ENCODE measurements at places on chromosomes 16 and 17.
A peak's percentile ranks its signal among the peaks of the same experiment; 100 is the strongest.

DNA sequence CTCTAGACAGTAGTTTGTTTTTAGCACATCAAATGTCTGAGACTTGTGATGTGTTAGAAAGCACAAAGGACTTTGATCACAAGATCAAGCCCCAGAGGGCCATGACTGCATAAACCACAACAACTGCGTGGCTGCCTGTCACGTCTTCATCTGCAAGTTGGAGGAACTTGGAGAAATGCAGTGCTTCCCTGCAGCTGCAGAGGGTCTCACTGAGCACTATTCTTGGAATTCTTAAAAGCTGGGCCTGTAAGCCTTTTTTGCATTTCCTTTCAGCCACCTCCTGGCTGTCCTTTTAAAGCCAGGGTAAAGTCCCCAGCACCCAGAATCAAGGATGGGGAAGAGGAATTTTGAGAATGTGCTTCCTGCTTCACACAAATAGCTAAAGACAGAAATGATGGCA lies 431.3 kb downstream of the MAF start:
- DNase-seq = no peak

- peak; percentile 51 for DNase-seq
Observed at GRCh38 chr16:57736419-57737351, 1.1 kb downstream of the KATNB1 start.

DNA sequence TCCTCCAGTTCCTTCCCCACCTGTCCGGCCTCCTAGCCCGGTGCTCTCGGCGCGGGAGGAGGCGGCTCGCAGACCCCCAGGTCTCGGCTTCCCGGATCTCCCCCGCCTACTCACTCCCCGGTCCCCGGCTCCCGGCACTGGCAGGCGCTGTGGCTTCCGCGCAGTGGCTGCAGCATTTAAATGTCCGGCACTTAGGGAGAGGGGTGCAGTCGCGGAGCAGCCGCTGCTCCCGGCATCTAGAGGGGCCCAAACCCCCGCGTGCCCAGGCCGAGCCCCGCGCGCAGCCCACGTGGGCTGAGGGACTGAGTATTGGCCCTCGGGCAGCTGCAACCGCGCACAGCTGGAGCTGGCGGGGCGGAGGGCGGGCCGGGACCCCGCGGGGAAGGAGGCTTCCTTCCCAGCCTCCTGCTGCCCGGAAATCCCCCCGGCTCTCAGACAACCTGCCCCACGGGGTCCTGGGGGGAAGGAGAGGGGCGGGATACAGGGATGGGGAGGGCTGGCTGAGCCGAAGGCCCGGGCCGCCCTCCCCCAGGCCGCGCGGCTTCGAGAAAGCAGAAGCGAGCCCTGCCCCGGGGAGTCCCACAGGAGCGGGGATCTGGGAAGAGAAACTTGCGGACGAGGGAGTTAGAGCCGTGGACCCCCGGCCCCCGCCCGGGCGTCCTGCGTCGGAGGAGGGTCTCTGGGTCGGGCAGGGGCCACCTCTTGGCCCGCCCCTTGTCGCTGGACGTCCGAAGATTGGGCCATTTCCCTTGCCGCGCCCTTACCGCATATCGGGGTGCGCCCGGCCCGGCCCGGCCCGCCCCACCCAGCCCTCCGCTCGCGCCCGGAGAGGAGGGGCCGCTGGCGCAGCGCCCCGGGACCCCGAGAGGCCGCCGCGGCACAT lies at the start of gene MMP25:
Gene MMP25 (plus strand): TSS at position 804 of the 883 bp plus-strand sequence. CDS start 357 bp downstream, outside the sequence.
- DNase-seq = no peak

DNA sequence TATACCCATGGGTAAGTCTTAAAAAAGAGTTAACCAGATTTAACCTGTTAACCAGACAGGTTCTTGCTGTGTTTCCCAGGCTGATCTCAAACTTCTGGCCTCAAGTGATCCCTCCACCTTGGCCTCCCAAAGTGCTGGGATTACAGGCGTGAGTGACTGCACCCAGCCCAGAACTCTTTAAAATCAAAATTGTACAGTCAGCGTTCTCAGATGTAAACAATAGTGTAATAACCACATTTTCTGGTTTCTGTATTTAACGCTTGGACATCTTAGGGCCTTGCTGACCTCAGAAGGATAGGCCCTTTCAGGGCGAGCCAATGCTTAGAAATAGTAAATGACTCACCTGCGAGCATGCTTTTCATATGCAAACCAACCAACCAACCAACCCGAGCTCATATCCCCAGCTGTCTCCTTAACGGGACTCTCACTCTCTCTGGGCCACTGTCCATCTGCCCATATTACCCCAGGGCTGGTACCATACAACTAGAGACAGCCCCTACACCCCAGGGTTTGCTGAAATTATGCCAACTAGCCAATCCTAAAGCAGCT lies 415.0 kb upstream of the XYLT1 start:
- no peak for DNase-seq

DNA sequence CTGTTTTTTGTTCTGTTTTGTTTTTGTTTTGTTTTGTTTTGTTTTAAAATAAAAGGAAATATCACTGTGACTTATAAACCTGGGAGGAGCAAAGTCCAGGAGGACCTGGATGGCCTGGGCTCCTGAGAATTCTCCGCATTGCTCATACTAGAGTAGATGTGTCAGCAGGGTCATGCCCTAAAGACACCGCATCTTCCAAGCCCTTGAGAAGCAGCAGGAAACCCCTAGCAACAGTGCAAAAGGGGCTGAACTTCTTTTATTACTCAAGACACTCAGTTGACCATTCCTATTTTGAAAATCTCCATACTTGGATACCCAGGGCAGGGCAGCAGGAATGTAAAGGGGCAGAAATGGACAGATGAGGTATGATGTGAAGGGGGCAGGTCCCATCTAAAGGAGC lies 51.8 kb downstream of the SYT17 start:
- no peak for DNase-seq

DNA sequence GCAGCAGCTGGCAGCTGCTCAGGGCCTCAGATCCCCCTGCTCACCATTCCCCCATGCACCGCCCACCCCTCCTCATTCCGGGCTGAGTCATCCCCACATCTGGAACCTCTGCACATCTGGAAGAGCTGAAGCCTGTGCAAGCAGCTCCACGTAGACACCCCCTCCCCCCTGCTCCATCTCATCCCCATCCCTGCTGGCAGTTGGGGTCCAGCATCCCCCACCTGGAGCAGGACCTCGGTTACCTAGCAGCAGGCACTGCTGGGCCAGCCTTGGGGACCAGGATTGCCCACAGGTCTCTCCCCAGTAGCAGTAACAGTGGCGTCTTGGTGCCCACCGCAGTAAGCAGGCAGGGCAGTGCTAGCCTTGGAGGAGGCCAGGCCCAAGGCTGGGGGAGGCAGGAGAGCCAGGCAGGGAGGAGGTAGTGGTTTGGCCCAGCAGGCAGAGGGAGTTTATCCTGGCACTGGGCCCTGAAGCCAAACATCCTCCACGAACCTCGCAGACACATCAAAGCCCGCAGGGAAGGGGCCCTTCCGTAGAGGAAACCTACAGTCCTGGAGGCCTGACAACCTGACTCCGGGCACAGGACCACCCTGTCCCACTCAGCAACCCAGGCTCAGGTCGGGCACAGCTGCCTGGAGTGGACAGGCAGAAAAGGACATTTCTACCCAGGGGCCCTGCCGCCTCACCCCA lies 7.7 kb upstream of the TMEM92 start:
- peak; percentile 80 for DNase-seq

DNA sequence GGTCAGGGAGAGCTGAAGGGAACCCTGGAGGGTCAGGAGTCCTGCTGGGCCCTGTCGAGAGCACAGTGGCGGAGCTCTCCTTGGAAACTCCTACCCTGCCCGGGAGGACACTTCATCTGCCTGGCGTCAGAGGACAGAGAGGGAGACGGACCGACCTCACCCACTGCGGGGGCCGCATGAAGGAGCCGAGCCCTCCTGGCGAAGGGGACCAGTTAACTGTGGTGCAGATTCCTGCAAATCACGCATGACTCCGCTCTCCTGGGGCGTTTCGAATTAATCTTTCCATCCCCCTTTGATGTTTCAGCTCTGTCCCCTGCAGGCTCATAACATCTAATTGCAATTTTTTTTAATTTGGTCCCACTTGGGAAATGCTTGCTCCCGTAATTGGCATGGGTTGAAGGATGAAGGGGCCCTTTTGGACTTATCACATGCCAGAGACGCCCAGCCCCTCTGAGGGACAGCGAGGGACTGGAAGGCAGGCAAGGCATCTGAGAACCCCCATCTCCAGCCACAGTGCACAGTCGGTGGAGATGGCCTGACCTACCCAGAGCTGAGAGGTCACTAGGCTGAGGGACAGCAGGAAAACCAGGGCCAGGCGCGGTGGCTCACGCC lies 26.5 kb downstream of the RPH3AL start:
- no peak for DNase-seq

GRCh38 chr16:9081843-9082242 lies 9.6 kb upstream of the HAPSTR1 start:
- DNase-seq = no peak

- peak; percentile 48 for DNase-seq
Observed at GRCh38 chr16:25110387-25110947, 1.1 kb upstream of the LCMT1 start.

DNA sequence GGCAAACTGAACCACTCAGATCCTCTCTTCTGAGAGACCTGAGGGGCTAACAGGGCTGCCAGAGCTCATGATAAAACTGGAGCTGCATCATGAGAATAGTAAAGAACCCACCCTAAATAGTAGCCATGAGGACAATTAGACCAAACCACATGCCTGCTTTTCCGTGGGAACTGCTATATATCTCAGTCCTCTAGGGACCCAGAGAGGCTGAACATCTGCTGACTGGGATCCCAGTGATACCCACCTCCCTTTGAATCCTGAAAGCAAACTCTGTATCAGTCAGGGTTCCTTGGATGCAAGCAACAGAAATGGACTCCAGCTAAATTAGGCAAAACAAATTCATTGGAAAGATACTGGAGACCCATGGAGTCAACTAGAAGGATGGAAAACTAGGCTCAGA lies 6.5 kb downstream of the MT1X start:
- no peak for DNase-seq

GRCh38 chr17:14341866-14342265 lies 41.0 kb downstream of the HS3ST3B1 start:
- DNase-seq = no peak

- peak; percentile 98 for DNase-seq
Observed at GRCh38 chr17:44607836-44608690, 48.2 kb upstream of the MEIOC start.

- DNase-seq = no peak
Observed at GRCh38 chr17:49854126-49854525, 6.3 kb upstream of the TAC4 start.

GRCh38 chr16:19228052-19228451 lies 57.5 kb upstream of the CLEC19A start:
- no peak for DNase-seq

- no peak for DNase-seq
Observed at GRCh38 chr16:8138666-8139065, 451.6 kb downstream of the TMEM114 start.

DNA sequence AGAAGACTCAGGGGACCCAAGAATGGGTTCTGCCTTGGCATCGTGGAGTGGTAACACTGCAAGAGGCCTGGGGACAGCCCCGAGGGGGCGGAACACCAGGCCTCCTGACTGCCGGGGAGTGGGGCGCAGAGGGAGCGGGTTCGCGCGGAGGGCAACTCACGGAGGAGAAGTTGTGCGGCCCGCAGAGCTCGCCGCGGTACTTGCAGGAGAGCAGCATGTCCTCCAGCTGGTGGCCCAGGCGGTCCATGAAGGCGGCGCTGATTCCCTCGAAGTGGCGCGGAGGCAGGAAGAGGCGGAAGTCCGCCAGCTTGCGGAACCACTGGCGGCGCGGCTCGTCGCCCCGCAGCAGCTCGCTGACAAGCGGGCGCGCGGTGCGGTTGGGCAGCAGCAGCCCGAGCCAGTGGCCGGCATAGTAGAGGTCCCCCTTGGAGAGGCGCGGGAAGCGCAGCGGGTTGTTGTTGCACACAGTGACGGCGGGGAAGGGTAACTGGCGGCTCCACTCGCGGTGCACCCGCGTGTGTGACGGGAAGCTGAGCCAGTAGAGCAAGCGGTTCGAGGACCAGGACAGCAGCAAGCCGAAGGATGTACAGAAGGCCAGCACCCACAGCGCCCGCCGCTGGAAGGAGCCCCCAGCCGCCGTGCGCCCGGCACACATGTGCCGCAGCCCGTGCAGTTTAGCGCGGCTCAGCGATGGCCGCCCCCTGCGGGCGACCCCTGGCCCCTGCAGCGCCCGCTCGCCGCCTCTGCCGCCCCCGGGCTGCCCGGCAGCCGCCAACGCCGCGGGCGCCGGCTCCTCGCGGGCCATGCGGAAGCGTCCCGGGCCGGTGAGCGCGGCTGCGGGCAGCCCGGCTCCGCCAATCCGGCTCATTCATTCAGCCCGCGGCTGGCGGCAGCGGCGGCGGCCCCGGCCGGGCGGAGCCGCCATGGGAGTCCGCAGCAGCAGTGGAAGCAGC lies 1.6 kb downstream of the ASIC2 start:
- no peak for DNase-seq

GRCh38 chr16:52293204-52293603 lies 253.7 kb downstream of the TOX3 start:
- no peak for DNase-seq

- no peak for DNase-seq
Observed at GRCh38 chr17:67400193-67400592, 23.1 kb downstream of the PITPNC1 start.

DNA sequence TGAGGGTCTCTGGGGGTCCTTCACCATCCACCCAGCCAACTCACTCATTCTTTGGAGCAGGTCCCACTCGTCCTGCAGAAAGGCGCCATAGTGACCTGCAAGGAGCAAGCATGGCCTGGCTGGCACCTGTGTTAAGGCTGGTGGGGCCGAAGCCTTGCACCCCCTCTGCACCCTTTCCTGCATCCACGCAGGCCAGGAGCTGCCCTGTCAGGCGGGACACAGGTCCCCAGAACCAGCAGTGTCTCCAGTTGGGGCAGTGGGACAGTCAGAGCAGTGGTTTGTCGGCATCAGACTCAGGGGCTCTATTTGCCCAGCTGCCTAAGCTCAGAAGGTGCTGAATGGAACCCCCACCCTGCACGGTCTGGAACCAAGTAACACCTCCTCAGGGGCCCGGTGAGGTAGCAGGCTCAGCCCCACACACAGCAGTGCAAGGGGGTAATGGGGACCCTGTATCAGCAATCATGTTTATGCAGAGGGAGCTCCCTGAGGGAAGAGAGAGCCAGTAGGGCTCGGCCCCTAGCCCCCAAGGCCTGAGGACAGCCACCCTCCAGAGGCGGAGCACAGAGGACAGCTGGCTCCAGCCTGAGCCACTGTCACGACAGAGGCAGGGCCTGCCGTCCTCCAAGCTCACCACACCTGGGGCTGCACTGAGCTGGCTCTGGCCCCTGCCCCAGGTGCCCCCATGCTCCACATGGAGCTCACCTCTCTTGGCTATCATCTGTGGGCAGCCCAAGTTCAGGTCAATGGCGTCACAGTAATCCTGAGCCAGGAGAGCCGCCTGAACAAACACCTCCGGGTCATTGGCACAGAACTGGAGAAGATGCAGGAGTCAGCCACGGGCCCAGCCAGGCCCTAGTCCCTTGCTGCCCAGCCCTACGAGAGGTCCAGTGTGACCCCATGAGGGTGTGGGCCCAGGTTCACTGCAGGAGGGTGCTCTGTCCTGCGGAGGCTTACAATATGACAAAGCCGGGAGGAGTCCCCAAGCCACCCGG lies 1.9 kb downstream of the DUS1L start:
- DNase-seq = no peak
